ENCODE measurements at places on chromosomes 12 and 14.

- no peak for DNase-seq
Observed at GRCh38 chr14:87388946-87389345, 604.0 kb downstream of the GALC start.

- DNase-seq: no peak
Observed at GRCh38 chr12:98374007-98374406, 141.4 kb upstream of the TMPO start.

DNA sequence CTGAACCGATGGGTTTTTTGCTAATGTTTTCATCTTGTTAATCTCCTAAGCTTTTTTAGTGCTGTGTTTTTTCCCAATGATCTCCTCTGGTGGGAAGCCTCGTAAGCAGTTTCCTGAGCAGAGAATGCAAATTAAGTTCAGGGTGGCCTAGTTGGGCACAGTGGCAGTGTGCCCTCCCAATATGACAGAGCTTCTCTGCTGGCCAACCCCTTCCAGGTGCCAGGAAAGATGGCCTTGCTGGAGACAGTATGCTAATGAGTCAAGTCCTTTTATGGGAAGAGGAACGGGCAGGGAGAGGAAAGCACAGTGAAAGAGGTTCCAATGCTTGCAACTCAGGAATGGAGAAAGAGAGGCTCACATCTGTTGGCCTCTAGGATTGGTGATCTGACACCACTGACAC, 115.8 kb downstream of the GCH1 start:
- no peak for DNase-seq

DNA sequence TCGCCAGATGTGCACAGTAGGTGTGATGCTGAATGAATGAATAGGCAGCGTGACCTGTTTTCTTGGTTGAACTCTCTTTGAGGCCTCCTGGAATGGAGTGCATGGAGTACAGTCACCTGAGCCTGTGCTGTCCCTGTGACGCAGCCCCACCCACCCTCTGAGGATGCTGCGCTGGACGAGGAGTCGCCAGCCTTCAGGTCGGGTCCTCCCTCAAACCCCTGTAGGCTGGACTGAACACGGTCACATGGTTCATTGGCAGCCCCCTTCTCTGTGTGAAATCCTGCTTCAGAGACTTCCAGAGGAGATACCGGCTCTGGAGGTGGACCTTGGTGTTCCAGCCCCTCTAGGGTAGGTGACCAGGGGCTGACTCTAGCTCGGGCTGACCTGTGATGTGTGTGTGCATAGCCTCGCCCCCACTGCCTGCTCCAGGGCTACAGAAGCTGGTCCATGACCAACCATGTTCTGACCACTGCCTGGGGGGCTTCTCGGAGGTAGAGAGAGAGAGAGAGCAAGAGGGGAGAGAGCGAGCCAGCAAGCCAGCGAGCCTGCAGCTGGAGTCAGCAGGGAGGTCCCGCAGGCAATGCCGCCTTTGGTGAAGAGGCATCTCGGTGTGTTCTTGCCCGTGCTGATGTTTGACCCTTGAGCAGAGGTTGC, 158.0 kb upstream of the RTL1 start:
- no peak for DNase-seq

- DNase-seq: no peak
Observed at GRCh38 chr14:69133206-69134125, 19.5 kb downstream of the DCAF5 start.
